A549 treated with RU486 at 1 μM for 4 hours (cell line): ENCODE measurements at places on chromosomes 5 and 9. TPM values are rescaled to one million over a fixed set of nuclear protein-coding genes. Genes with fewer than 3 reads are reported as not detected.

Gene JMY
- 1.7 to 3.8 TPM (median 3.5 TPM) in 5 replicates for total RNA-seq

Gene ZNF622
- total RNA-seq, result 44.7 to 49.3 TPM (median 47.4 TPM) in 5 replicates

Gene ANKRD55
- total RNA-seq, result not detected in 5 replicates

Gene TTC16
- total RNA-seq, result not detected in 5 replicates
